GM12878 (cell line): ENCODE measurements at places on chromosomes 3 and 15.

GRCh38 chr3:49807431-49808114 lies 4.5 kb downstream of the INKA1 start:
- no peak overlapping the region for H3K4me3 ChIP-seq
- no peaks in the 10 kb centered on the region for H3K27me3 ChIP-seq
- peaks cover 48% of the 10 kb centered on the region for H3K4me1 ChIP-seq
- H3K27ac ChIP-seq, result peak overlapping the region; percentile 80
- no peak for DNase-seq

- H3K27ac ChIP-seq, result no peak overlapping the region
- H3K36me3 ChIP-seq, result no peaks in the 10 kb centered on the region
- H3K4me3 ChIP-seq, result no peak overlapping the region
- no peaks in the 10 kb centered on the region for H3K4me1 ChIP-seq
- no peak for DNase-seq
- H3K27me3 ChIP-seq, result no peaks in the 10 kb centered on the region
These were observed 71.8 kb downstream of the THSD4 start for GRCh38 chr15:71187078-71187477.

- no peak for DNase-seq
- H3K27me3 ChIP-seq, result no peaks in the 10 kb centered on the region
- peak overlapping the region; percentile 84 for H3K27ac ChIP-seq
These were observed 688 bp downstream of the XPC start for GRCh38 chr3:14177580-14178246.

DNA sequence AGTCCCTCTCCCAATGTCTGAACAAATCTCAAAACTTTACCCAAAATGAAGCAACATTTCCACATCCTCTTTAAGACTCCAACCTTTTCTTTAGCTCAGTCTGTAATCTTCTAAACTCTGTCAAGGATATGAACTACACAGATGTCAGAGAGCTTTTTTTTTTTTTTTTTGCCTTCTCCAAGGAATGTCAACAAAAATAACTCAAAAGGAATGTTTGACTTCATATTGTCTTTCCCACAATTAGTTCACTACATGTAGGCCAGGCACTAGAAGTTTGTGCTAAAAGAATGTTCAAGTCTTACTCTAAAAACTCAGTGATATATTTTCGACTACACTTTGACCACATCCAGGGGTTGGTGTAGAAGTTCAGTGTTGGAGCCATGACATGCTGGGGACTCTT lies 37.1 kb downstream of the ADAMTS9 start:
- no peaks in the 10 kb centered on the region for H3K36me3 ChIP-seq
- no peak for DNase-seq
- H3K27me3 ChIP-seq, result no peaks in the 10 kb centered on the region
- H3K4me3 ChIP-seq, result no peak overlapping the region

GRCh38 chr3:64954995-64955636 lies 267.3 kb upstream of the ADAMTS9 start:
- no peak overlapping the region for H3K4me3 ChIP-seq
- H3K27ac ChIP-seq, result no peak overlapping the region
- DNase-seq, result no peak
- H3K36me3 ChIP-seq, result no peaks in the 10 kb centered on the region
